ENCODE measurements at places on chromosomes 6 and 20. TPM values are rescaled to one million over a fixed set of nuclear protein-coding genes. Genes with fewer than 3 reads are reported as not detected.

DNA sequence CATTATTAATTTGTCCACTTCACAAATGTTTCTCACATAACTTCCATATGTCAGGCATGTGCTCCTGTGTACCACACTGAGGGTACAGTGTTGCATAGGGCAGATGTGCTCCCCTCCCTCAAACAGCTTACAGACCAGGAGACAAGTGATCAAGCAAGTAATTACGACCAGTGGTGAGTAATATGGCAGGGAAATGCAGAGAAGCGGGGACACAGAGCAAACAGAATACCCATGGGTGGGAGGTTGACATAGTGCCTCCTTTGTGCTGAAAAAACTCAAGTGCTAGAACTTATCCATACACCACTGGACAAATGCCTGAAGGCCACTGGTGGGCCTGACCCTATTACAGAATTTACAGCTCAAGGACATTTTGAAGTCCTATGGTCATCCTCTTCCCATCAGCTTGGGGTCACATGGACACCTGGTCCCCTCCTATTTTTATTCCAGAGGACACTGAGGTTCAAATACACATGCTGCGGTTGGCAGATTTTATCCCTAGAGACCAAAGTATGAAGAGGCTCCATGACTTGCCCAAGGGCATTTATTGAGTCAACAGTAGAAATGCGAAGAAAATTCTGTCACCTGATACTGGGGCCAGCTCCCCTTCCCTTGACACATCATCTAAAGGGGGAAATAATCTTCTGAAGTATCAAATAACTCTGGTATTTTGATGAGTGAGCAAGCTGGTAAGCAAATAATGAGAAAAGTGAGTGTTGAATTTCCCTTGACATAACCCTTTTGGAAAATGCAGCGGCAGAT lies 116.6 kb downstream of the QRSL1 start:
- no peak for DNase-seq

GRCh38 chr20:32337937-32338661 lies 20.0 kb upstream of the ASXL1 start:
- no peak for DNase-seq

- no peak for DNase-seq
Observed at GRCh38 chr20:7410150-7410549, 530.1 kb downstream of the HAO1 start.

- no peak for DNase-seq
Observed at GRCh38 chr20:35716330-35716729, 17.1 kb downstream of the ROMO1 start.

GRCh38 chr6:136647363-136647852 lies 97.2 kb upstream of the MAP7 start:
- peak; percentile 65 for DNase-seq

DNA sequence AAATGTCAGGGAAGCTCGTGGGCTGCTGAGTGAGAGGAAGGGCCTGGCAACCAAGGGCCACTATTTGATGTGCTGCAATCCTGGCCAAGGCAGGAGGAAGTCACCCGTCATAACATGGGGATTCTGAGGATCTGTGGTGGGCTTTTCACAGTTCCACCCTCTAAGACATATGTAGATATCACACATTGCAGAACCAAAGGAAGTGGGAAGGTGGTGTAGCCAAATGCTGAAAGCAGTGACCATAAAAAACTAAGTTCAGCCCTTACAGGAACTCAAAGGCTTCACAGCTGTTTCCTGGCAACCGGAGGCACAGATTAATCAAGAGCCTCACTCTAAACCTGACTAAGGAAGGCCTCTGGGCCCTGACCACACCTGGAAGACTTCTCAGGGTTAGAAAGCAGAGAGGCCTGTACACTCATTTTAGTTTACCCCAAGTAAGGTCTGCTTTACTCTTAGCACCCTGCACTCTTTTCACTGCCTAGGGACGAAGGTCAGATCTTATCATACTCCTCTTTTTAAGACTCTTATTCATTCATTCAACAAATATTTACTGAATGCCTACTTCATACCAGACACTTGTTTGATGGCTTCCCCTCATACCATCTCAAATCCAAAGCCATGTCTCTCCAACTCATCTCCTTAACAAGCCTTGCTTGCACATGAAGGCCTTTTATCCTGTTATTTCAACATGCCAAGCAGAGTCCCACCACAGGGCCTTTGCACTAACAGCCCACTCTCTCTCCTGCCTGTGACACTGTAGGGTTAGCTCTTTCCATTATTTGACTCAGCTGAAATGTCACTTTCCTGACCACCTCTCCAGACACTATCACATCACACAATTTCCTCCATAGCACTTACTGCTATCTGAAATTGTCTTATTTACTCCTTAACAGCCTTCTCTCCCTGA lies 2.6 kb downstream of the UBE2V1 start:
- peak; percentile 83 for DNase-seq

DNA sequence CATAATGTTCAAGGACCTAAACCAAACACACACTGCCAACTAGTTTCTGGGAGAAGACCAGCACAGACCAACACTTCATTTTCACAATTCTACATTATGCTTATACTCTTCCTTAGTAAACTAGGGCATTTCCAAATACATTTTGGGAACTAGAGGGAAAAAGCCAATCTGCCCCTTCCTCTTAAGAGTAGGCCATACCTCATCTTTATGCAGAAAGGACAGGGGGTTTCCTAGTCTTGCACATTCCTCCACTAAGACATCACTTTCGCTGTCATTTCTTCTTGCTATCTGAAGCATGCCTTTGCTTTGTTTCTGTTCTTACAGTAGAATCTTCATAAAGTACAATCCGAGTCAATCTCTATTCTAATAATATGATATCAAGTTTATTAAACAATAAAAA lies 105.7 kb downstream of the SMLR1 start:
- no peak for DNase-seq

DNA sequence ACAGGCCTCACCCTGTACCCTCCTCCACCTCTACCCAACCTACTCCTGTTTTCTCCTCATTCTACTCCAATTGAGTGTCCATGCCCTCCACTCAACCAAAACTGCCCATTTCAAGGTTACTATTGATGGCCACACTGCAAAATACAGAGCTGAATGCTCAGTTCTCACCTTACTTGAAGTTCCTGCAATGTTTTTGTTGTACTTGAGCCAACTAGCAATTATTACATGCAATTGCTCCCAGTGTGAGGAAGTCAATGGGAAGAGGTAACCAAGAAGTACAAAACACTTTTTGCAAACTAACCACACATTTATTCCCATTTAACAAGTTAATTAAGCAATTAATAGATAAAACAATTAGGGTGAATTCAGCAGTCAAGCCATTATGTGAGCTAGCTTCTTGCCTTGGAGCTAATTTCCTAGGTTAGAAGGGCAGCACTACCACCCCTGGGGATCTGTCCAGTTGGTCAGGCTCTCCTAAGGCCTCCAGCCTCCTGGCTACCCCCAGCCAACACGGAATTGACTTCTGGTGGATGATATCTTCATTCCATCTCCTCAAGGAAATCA lies 52.4 kb upstream of the GGTLC1 start:
- no peak for DNase-seq

DNA sequence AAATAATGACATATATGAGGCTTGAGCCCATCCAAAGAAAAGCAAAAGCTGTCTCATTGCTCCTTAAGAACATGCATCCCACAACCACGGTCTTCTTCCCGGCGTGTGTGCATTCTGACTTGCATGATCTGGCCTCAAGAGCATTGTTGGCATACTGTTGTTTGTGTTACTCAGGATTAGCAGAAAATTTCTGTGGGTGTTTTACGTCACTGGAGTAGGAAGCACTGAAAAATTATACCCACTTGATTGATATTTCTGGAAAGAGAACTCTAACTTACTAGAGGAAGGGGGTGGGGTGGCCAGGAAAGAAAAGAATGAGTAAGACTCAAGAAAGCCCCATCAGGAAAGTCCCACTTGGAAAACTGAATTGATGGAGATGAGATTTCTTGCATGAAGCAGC lies 326.2 kb upstream of the PRDM1 start:
- DNase-seq = no peak

GRCh38 chr6:35091346-35092083 lies 49.6 kb downstream of the TCP11 start:
- DNase-seq = no peak

GRCh38 chr6:153135681-153136080 lies 4.6 kb upstream of the RGS17 start:
- DNase-seq = no peak

DNA sequence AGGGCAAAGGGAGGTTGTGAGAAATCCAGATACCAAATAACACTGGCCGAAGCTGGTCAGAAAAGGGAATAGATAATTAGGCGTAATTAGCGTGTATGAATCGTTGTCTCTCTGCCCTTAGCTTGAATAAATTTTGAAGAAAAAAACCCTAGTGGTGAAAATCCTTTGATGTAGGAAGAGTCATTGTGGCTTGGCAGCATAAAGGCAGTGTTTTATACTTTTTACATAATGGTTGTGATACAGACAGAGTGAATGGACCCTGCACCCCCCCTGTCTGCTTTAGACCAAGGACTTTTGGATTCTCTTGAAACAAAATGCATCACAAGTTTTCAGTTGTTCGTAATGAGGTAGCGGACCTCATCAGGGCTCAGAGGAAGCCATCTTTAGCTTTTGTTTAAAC lies 126.5 kb downstream of the AFG1L start:
- no peak for DNase-seq

DNA sequence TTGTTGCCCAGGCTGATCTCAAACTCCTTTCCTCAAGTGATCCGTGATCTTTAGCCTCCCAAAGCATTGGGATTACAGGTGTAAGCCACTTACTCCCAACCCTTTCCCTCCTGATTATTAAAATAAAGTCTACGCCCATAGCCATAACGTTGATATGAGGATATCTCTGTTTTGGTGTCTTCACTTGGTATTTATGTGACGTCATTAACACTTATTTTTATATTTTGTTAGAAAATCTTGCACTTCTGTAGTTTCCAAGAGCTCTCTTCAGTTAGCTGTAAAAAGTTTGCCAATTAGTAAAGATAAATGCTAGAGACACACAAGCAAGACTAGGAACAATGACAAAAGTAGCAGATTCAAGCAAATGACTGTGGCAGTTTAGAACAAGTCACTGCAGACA lies 115.6 kb upstream of the HSF2 start:
- no peak for DNase-seq

GRCh38 chr6:103002282-103002681 lies 1608.8 kb downstream of the GRIK2 start:
- DNase-seq = no peak

GRCh38 chr6:3427687-3428085 lies 29.2 kb downstream of the SLC22A23 start:
- no peak for DNase-seq

DNA sequence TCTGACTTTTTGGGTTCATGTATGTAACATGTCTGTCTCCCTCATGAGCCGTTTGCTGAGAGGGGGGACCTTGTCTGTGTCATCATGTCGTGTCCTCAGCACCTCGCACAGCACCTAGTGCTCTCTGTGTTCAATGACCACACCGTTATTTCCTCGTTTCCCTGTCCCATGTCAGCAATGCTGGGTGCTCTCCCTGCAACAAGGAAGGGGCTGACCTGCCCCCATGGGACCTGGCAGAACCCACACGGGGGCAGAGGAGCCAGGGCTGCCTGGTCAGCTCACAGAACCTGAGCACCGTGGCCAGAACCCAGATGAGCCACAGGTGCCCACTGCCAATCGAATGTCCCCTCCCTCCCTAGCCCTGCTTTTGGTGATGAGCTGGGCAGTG lies 7.3 kb downstream of the ADA start:
- DNase-seq = no peak

DNA sequence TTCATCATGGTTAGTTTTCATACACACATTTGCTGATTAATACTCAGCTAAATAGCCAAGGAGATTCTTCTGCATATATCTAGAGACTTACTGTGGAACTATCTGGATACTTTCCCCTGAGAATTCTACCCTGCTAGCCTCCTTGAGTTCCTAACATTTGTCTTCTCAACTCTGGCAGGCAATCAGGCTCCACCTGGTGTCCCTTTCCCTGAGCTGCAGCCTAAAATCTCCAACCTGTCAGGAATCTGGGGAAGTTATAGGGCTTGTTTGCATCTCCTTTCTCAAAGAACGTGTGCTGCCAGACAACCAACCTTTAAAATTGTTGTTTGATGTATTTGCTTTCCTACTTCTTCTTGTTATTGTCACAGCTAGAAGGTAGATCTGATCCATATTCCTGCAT lies 73.4 kb downstream of the FUT9 start:
- DNase-seq = no peak

DNA sequence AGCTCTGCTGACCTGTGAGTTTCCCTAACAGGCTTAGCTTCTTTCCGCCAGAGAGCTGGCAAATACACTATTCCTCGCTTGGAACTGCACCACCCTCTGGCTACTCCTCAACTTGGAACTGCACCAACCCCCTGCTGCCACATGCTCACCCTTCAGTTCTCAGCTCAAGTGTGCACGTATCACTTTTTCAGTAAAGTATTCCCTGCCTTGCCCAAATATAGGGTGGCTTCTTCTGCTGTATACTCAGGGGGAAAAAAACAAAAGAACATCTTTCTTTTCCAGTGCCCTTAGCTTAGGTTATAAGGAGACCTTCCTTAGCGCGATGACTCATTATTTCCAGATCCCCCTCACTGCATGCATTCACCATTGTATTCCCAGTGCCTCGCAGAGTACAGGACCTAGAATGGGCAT lies 21.2 kb downstream of the GNAS-AS1 start:
- no peak for DNase-seq

DNA sequence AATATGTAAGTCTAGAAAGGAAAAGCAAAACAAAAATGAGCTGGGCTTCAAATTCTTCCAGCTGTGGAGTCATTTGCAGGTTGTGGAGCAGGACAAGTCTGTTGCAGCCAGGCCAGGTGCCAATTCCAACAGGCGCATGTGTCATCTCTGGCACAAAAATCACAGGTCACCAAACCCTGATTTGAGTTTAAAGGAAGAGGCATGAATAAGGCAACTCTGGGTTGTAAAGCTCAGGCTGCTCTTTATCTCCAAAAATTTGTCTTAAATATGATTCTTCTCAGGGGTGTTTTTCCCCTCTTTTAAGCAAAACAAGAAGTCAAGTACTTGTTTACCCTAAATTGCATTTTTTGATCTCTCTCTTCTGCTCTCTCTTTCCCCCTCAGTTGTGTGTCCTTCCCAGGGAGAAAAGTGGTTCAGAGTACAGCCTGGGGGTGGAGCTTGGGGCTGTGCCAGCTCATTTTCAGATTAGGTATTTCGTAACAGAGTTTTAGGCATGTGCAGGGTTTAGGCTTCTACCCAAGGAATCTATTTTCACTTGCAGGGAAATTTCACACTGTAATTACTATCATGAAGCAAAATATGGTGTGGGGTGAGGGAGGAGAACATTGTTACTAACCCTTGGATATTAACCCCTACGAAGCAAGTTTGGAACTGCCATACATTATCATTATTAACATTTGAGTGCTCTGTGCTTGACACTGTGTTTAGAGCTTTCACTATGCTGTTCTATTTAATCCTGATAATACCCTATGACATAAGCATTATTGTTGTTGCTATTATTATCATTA lies 8.3 kb upstream of the NCOA3 start:
- peak; percentile 61 for DNase-seq

GRCh38 chr20:45336530-45337366 lies 11.5 kb downstream of the SDC4 start:
- DNase-seq = no peak

The FAM210B gene
- total RNA-seq = 6.3 TPM

The TRIM10 gene
- total RNA-seq = not detected

The ME1 gene
- 0.42 TPM for total RNA-seq

The CALHM5 gene
- total RNA-seq = not detected

The FUT9 gene
- not detected for total RNA-seq

The GLYATL3 gene
- total RNA-seq = not detected

The SLC26A8 gene
- not detected for total RNA-seq

The BHLHE23 gene
- total RNA-seq = not detected

The RAMACL gene
- total RNA-seq = 0.60 TPM

The PNPLA1 gene
- total RNA-seq = not detected

The GMPR gene
- 0.66 TPM for total RNA-seq

The HEY2 gene
- 0.09 TPM for total RNA-seq

The MEI4 gene
- not detected for total RNA-seq

The SYCP2 gene
- 3.8 TPM for total RNA-seq

The MMP24 gene
- total RNA-seq = 0.07 TPM

The WFDC12 gene
- not detected for total RNA-seq
